ENCODE measurements at places on chromosomes 1 and 21. TPM values are rescaled to one million over a fixed set of nuclear protein-coding genes. Genes with fewer than 3 reads are reported as not detected.

DNA sequence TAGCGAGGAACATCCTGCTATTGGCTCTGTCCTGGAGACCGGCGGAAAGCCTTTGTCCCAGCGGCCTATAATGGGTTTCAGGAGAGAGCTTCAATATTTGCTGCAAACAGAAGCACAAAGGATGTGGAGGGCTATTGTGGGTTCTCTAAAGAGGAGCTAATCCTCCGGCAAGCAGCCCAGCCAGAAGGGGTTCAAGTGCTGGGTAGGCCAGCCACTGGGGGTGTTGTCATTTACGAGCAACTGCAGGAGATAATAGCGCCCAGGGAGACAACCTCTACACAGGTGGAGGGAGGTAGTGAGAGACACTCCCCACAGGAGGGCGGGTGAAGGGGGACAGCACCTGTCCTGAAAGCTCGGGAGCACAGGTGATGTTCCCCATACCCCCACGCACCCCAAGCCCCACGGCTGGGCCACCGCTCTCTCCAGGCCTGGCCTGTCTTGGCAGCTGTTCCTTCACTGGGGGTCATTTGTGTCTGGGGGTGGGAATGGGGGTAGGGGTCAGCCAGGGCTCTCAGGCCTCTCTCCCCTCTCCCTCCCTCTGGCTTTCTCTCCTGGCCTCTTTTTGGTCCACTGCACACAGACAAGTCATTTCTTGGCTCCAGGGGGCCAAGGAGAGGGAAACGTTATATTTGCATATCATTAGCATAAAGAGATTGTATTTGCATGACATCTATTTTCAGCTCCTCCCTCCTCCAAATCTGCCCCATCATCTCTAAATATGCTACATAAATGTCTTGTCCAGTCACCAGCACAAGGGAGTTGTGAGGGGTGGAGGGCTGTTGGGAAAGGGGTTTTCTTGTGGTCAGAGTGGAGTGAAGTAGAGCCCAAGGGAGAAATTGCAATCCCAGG, 22.0 kb upstream of the SLC26A9 start:
- H3K27me3 ChIP-seq, result no peaks in the 10 kb centered on the region
- no peak overlapping the region for H3K27ac ChIP-seq
- H3K4me3 ChIP-seq, result no peak overlapping the region
- DNase-seq, result no peak
- H3K4me1 ChIP-seq, result no peaks in the 10 kb centered on the region

Gene CELA3A
- not detected for total RNA-seq

GRCh38 chr1:2431518-2431917, 19.2 kb upstream of the PEX10 start:
- H3K36me3 ChIP-seq, result no peaks in the 10 kb centered on the region
- H3K27me3 ChIP-seq, result no peaks in the 10 kb centered on the region
- H3K4me3 ChIP-seq, result no peak overlapping the region
- H3K4me1 ChIP-seq, result no peaks in the 10 kb centered on the region

GRCh38 chr1:54227091-54227602, 27.2 kb downstream of the MRPL37 start:
- H3K4me1 ChIP-seq, result peaks cover 5% of the 10 kb centered on the region
- H3K27me3 ChIP-seq, result no peaks in the 10 kb centered on the region
- DNase-seq, result no peak
- H3K27ac ChIP-seq, result no peak overlapping the region
- H3K4me3 ChIP-seq, result no peak overlapping the region

DNA sequence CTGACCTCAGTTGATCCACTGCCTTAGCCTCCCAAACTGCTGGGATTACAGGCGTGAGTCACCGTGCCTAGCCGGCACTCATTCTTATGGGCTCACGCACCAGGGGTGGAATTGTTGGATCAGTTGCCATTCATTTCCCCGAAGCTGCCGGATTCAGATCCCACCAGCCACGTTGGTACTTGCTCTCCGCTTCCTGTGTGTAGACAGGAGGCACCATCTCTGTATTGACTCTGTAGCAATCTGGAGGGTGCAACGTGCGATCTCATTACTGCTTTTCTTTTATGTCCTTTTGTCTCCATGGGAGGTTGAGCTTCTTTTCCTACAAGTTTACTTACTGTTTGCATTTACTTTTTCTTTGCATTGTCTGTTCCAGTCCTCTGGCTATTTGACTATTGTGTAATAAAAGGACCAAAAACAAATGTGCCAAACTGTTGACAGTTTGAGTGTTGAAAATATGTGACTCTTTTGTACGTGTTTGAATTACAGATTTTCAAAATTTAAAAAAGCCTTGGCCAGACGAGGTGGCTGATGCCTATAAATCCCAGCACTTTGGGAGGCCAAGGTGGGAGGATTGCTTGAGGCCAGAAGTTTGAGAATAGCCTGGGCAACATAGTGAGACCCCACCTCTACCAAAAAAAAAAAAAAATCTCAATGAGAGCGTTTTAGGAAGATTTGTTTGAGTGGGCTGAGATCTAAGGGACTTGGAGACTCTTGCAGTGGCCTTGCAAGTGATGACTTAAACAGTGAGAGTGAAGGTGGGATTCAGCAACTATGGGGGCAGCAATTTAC, 39.1 kb downstream of the SPSB1 start:
- DNase-seq, result no peak
- no peaks in the 10 kb centered on the region for H3K4me1 ChIP-seq
- H3K27me3 ChIP-seq, result no peaks in the 10 kb centered on the region
- H3K4me3 ChIP-seq, result no peak overlapping the region

DNA sequence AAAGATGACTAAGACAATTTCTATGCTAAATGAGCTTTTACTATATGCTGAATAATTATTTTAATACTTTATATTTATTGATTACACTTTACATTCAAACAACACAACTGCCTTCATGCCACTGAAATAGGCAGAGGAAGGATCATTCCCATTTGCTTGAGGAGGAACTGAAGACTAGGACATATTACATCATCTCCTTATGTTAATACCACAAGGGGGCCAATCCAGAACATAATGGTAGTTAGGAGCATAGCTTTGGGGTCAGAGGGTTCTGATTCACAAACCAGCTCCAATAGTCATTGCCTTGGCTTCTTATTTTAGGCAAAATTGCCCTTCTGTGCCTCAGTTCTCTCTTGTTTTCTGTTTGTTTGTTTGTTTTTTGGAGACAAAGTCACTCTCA, 306.5 kb downstream of the KCNH1 start:
- no peak for DNase-seq
- no peaks in the 10 kb centered on the region for H3K27me3 ChIP-seq
- no peaks in the 10 kb centered on the region for H3K36me3 ChIP-seq
- H3K27ac ChIP-seq, result no peak overlapping the region
- H3K4me1 ChIP-seq, result no peaks in the 10 kb centered on the region

GRCh38 chr1:204502241-204502640, 7.6 kb upstream of the PIK3C2B start:
- no peak overlapping the region for H3K4me3 ChIP-seq
- no peaks in the 10 kb centered on the region for H3K36me3 ChIP-seq
- no peak overlapping the region for H3K27ac ChIP-seq
- DNase-seq, result no peak

- no peaks in the 10 kb centered on the region for H3K4me1 ChIP-seq
- no peaks in the 10 kb centered on the region for H3K27me3 ChIP-seq
- no peaks in the 10 kb centered on the region for H3K36me3 ChIP-seq
- no peak overlapping the region for H3K4me3 ChIP-seq
- no peak for DNase-seq
These were observed 40.7 kb upstream of the PDE4B start for GRCh38 chr1:65751961-65752360.

GRCh38 chr1:203082571-203083462, 3.0 kb downstream of the MYOG start:
- no peak overlapping the region for H3K27ac ChIP-seq
- no peak for DNase-seq
- no peak overlapping the region for H3K4me3 ChIP-seq
- no peaks in the 10 kb centered on the region for H3K27me3 ChIP-seq

DNA sequence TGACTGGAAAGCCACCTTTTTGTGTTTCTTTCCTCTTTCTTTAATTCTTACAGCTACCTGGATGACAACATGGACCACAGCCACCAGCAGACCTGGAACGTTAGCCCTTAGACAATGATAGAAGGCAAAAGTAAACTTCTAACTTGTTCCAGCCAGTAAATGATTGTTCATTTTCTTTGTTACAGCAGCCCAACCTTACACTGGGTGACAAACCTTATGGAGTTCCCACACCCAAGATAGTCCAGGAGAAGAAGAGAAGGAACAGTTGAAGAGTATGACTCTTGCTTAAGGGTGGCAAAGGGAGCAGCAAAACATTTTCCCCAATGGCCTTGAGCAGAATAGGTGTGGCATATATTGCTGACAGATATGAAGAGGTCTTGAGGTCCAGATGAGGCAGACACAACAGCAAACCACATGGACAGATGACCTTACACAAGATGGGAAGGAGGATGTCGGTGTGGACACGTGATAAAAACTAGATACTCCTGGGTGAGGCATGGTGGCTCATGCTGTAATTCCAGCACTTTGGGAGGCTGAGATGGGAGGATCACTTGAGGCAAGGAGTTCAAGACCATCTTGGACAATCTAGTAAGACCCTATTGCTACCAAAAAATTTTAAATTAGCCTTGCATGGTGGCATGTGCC, 11.8 kb upstream of the FAM76A start:
- no peak for DNase-seq
- H3K36me3 ChIP-seq, result no peaks in the 10 kb centered on the region
- no peak overlapping the region for H3K27ac ChIP-seq
- no peaks in the 10 kb centered on the region for H3K4me1 ChIP-seq
- no peaks in the 10 kb centered on the region for H3K27me3 ChIP-seq
- H3K4me3 ChIP-seq, result no peak overlapping the region

Gene COL9A2
- total RNA-seq, result 13.8 TPM

Gene RPE65
- not detected for total RNA-seq

DNA sequence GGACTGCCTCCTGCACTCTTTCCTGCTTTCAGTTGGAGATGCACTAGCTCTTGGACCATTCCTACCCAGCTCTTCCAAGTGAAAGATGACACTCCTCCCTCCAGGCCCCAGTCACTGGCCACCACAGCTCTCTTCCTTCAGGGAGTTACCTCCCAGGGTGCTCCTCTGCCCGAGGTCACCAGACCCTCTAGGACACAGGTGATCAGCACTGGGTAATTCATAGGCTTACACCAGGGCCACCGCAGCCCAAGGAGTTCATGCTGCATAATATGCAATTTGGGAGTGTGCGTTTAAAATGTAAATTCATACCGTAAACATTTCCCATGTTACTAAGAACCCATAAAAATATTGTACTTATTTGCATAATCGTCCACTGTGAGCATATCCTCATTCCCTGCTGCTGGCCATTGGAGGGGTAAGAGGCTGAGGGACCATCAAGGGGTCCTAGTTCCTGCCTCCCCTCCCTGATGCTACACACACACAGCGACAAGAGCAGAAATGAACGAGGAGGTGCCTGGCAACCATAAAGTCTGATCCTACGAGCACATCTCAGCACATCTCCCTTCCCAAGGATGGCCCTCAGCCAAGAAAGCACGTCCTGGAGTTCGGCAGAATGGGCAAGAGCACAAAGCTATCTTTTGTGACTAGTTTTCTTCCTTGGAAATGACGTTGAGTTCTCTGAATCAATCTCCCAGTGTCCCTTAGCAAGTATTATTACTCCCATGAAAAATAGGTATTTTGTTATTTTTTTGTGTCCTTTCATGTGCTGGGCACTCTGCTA, 222.9 kb upstream of the RAB4A start:
- H3K36me3 ChIP-seq, result no peaks in the 10 kb centered on the region
- H3K27me3 ChIP-seq, result no peaks in the 10 kb centered on the region
- no peak for DNase-seq
- H3K27ac ChIP-seq, result no peak overlapping the region

- no peak for DNase-seq
- no peak overlapping the region for H3K27ac ChIP-seq
These were observed 39.4 kb downstream of the NRDC start for GRCh38 chr1:51839094-51839493.

- peaks cover 12% of the 10 kb centered on the region for H3K4me1 ChIP-seq
- no peak for DNase-seq
- no peaks in the 10 kb centered on the region for H3K27me3 ChIP-seq
- peak overlapping the region; percentile 68 for H3K27ac ChIP-seq
These were observed 687 bp downstream of the TGFBR3 start for GRCh38 chr1:91885213-91885715.

Gene MORC3
- 54.7 TPM for total RNA-seq

- no peaks in the 10 kb centered on the region for H3K27me3 ChIP-seq
- no peak for DNase-seq
- H3K36me3 ChIP-seq, result no peaks in the 10 kb centered on the region
- no peaks in the 10 kb centered on the region for H3K4me1 ChIP-seq
- no peak overlapping the region for H3K4me3 ChIP-seq
These were observed 123.7 kb downstream of the NOS1AP start for GRCh38 chr1:162193221-162193620.

DNA sequence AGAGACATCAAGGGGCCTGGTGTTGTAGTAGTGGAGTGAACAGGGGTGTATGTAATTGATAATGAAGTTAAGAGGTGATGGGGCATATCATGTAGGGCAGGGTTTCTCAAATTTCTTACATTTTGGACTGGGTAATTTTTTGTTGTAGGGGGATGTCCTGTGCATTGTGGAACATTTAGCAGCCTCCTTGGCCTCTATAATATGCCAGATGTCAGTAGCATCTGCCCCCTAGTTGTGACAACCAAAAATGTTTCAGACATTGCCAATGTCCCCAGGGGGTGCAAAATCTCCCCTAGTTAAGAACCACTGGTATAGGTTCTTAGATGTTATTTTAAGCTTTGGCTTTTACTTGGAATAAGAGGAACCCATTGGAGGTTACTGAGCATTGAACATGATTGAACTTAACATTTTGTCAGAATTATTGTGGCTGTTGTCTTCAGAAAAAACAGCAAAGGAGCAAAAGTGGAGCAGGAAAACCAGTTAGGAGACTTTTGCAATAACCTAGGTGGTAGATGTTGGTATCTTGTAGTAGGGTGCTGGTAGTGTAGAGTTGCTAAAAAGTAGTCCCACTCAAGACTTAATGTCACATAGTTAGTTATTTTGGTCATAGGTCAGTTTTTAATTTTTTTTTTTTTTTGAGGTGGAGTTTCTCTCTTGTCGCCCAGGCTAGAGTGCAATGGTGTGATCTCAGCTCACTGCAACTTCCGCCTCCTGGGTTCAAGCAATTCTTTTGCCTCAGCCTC, 6.2 kb downstream of the ZNF326 start:
- H3K36me3 ChIP-seq, result no peaks in the 10 kb centered on the region
- peaks cover 9% of the 10 kb centered on the region for H3K4me1 ChIP-seq
- no peak overlapping the region for H3K27ac ChIP-seq
- no peaks in the 10 kb centered on the region for H3K27me3 ChIP-seq

DNA sequence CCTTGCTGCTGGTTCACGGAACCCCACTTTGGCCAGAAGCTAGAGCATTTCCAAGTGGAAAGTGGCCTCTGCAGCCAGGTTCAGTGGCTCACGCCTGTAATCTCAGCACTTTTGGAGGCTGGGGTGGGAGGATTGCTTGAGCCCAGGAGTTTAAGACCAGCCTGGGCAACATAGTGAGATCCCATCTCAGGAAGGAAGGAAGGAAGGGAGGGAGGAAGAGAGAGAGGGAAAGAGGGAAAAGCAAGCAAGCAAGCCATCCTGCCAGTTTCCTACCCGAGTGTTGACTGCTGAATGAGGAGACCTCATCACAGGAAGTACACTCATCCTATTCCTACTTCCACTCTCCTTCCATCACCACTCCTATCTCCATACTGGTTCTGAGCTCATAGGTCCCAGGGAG, 12.8 kb upstream of the KLF17 start:
- H3K27ac ChIP-seq, result no peak overlapping the region
- no peaks in the 10 kb centered on the region for H3K4me1 ChIP-seq
- no peaks in the 10 kb centered on the region for H3K27me3 ChIP-seq
- no peaks in the 10 kb centered on the region for H3K36me3 ChIP-seq
- no peak for DNase-seq

Data from naive thymus-derived CD4-positive, alpha-beta T cell (primary cell).